Activated T-helper 17 cell treated with anti-CD3 and anti-CD28 coated beads, Interleukin-2, amount 50 U/mL, for 72 hours (primary cell): ENCODE measurements at places on chromosomes 11 and 22.

DNA sequence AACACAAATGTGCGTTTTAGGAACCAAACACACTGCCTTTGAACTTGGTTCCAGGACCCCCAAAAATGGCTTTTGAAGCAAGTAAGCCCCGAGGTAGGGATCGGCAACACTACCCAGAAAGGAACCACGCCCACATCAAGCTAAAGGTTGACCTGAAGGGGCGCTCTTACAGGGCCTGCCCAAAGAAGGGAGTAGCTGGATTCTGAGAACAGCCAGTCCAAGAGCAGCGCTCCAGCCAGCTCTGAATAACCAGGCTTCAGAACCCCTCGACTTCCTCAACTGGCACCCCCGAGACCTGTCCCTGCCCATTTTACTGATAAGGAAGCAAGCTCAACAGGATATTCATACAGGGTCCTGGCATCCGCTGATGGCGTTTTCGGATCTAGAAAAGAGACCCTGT is 18.9 kb upstream of the MOB2 start:
- no peak for ATAC-seq

DNA sequence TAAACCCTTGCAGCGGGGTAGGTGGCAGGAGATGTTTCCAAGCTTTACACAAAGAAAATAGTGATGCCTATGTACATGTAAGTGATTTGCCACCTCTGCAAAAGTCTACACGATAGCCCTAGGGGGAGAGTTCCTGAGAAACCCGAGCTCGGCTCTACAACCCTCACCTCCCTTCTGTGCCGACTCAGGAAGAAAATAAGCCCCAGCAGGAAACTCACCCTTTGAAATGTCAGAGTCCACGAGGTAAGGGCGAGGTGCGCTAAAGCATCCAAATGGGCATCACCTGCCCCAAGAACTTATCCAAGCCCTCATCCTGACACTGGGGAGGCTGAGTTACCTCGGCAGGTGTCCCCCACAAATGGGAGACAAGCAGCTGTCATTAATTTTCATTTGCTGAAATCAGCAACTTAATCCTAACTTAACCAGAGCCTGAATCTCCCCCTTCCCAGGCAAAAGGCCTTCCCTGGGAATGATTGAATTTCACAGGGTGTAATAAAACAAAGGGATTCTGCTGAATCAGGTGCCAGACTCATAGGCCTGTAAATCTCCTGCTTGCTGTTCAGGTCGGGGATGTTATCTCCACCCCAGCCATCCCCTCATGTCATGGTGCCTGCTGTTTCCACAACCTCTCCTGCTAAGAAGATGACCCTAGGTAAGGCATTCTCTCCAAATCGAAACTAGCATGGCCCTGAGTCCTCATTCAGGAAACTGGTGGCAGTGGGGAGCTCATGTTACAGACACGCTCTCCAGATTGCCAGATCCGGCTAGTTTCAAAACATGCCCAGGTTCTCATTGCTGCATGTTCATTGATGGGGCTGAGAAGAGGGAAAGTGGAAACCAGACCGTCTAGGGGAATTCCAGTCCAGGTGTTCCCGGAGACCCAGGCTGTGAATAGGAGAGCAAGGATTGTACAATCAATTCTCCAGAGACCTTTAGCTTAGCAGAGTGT is 105.3 kb upstream of the KIRREL3 start:
- no peak for ATAC-seq

DNA sequence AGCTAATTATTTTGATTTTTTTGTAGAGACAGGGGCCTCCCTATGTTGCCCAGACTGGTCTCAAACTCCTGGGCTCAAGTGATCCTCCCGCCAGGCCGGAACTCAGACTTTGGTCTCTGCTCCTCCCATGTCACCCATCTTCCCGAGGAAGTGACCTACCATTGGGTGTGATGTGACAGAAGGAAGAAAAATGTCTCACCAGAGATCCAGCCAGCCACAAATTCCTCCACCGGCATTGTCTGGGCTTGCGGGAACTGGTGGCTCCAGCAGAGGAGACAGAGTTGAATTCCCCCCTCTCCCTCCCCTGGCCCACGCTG is 772 bp downstream of the SLC25A45 start:
- ATAC-seq, result peak; percentile 30

DNA sequence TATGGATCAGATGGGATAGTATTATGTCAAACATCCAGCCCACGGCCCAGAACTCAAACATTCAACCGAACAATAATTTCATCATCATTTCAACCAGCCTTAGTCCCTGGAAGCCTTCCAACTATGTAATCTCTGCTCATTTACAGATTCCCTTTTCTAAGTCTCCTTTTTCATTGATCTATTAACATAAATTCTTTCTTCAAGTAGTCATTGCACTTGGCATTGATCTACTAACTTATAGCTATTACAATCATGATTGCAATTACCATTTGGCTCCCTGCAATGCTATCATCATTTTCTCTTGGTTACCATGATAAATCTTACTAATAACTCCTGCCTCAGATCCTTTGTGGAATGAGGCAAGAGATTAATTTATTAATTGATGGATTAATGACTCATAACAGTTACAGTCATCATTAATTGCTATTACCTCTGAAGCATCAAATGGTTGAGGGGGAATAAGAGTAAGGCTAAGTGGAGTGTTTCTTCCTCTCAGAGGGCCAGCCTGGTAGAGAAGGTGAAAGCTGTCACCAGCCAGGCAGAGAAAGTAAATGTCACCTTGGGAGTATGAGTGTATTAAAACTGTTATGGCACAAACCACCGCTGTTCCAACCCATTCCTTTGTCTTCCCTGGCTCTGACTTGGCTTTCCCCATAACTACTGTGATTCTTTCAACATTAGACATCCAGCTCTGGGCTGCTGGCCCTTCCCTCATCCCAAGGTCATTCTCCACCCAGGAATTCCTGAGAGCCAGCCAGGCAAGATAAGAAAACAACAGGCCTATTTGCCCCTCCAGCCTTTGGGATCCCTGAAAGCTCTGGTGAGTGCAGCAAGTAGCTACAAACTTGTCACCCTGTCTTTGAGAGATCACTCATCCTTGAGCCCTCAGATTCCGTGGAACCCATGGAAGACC is 174.7 kb downstream of the RRAS2 start:
- no peak for ATAC-seq

- no peak for ATAC-seq
These were observed 1691.2 kb downstream of the LRRC4C start for GRCh38 chr11:39768214-39768613.

DNA sequence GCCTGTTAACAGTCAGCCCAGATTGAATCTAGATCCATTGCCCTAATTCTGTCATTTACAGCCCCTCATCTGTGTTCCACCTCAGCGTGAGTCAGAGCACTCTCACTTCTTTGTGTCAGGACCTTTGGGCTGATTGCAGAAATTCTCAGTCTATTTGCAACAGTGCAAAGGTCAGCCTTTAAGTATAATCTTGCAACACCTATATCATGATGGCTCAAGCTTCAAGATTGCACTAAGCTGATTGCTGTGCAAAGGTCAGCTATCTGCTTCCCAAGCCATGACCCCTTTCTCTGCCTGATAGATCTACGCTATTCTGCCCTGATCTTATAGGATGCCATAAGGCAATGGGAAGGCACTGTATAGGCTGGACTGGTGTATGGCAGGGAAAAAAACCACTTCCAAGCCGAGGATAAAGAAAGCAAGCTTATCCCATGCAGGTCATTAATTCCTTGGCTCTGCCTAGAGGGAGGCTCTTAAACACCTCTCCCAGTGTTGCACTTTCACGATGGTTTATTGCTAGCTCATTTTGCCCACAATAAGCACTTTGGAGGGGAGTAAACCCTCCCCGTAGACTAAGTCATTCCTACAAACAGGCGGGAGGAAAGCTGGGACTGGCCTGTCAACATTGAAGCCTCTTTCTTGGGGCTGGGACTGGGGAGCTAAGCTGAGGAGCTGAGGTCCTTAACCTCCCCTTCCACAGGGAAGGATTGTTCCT is 100.6 kb downstream of the RRAS2 start:
- no peak for ATAC-seq

DNA sequence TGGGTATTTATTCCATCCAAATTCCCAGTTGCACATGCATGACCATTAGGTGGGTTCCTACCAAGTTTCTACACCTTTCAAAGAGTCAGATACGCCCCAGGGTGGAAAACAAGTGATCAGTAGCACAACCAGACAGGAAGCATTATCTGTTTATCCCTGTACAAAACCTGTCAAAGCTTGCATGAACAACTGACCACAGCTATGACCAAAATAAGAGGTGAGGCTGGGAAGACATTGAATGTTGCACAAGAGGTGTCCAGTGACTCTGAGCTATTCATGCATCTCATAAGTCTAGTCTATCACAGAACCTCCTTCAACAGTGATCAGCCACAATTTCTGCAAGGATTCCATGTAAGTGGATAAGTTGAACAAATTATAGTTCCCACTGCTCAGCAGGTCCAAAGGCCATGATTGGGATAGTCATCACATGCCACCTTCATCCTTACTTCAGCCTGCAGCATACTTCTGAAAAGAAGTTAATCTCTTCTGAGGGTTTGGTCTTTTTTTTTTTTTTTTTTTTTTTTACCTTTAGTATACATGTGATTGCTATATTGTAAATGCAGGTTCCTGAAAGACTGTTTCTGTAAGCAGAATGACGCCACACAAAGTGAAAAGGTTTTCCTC is 28.0 kb upstream of the TMEM45B start:
- ATAC-seq, result no peak

DNA sequence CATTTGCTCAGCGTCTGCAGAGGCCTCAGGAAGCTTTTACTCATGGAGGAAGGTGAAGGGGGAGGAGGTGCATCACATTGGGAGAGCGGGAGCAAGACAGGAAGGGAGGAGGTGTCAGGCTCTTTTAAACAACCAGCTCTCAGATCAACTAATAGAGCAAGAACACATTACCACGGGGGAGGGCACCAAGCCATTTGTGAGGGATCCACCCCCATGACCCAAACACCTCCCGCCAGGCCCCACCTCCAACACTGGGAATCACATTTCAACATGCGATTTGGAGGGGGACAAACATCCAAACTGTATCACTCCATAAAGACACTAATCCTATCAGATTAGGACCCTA is 18.9 kb upstream of the THY1 start:
- no peak for ATAC-seq
